Posterior cingulate gyrus (tissue), 11 donors: ENCODE measurements at places on chromosomes 6 and 20.

- no peak for DNase-seq
Measured at GRCh38 chr20:5539691-5540090, 210.5 kb upstream of the SHLD1 start.

GRCh38 chr6:42200035-42200434 lies 5.3 kb upstream of the GUCA1B start:
- no peak for DNase-seq

DNA sequence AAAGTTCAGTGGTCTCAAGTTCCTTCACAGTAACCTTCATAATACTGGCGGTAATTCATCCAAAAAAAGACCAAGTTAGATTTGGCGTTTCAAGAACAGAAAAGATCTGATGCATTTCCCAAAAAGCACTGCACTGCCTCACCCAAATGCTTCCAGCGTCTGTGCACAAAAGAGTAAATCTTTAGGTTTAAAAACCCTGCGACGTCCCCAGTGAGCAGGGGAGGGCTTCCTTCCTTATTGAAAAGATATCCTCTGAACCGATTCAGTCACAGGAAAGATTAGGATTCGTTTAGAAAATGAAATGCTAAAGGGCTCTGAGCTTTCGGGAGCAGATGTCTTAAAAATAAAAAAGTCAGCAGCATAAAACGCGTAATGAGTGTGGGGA lies 654 bp downstream of the TBC1D7 start:
- no peak for DNase-seq

DNA sequence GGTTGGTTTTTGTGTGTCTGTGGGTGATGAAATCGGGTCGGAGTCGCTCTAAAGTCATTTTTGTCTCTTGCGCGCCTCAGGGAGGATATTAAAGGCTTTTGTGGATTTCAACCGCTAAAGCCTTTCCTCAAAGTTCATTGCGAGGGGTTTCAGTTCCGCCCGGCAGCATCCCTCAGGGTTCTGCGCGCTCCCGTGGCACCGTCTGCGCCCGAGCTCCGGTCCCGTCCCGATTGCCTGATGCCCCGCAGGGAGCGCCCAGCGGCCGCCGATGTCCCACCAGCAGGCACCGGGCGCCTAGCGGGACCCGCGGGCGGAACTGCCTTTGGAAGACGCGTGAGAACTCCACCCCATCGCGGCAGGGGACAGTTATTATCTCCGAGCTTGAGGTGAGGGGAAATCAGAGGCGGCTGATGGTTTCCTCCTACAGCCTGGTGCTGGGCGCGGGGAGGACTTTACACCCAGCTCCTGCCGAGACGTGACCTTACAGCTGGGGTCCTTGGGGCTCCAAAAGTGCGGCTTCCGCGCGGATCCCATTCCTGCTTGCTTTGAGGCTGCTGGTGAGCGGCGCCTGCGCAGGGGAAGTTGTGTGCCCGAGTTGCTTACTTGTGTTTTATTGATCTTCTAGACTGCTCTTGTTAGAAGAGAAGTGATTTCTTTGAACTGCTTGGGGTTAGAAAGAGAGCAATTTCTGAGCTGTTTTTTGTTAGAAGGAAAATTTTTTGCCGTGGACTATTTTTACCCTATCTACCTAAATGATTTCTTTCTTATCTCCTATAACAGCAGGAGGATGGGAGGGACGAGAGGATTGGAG lies 27.1 kb downstream of the ULBP1 start:
- no peak for DNase-seq

- no peak for DNase-seq
Measured at GRCh38 chr6:84123186-84123585, 89.6 kb downstream of the MRAP2 start.

GRCh38 chr6:30562470-30563425 lies 5.7 kb downstream of the PRR3 start:
- no peak for DNase-seq

DNA sequence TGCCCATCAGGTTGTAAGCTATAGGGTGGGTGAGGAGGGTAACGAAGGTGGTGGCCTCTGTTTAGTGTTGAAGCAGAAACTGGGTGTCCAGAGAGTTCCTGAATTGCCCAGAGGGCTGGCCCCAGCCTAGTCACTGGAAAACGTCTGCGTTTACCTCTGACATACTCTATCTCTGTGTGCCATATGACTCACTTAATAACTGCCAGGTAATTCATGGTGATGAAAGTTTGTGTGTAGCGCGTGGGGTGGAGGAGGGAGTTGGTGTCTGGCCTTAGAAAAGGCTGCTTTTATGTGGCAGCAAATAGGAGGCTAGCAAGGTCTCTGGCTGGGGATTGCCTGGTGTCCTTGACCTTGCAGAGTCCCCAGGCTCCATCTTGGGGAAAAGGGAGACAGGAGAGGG lies 47.3 kb downstream of the SLC35D3 start:
- no peak for DNase-seq

GRCh38 chr6:155121699-155122098 lies 126.6 kb downstream of the TIAM2 start:
- DNase-seq = no peak

GRCh38 chr20:14312001-14312400 lies 25.4 kb downstream of the FLRT3 start:
- DNase-seq = no peak

DNA sequence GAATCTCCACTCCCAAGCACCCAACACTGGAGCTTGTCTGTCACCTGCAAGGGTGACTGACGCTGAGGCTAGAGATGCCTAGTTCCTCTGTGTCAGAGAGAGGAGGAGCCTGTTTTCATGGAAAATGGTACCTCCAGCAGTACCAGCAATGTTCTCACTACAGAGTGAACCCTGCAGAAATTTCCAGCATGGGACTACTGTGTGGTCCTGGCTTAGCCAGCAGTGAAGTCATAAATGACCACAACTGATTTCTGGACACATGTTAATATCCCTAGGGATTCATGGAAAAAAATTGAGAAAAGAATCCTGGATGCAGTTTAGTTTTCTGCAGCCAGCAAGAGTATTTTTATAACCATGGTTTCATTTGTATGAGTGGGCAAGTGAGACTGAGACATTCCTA lies 468.1 kb downstream of the CD83 start:
- no peak for DNase-seq

- DNase-seq = no peak
Measured at GRCh38 chr6:44470746-44471145, 83.2 kb downstream of the CDC5L start.

DNA sequence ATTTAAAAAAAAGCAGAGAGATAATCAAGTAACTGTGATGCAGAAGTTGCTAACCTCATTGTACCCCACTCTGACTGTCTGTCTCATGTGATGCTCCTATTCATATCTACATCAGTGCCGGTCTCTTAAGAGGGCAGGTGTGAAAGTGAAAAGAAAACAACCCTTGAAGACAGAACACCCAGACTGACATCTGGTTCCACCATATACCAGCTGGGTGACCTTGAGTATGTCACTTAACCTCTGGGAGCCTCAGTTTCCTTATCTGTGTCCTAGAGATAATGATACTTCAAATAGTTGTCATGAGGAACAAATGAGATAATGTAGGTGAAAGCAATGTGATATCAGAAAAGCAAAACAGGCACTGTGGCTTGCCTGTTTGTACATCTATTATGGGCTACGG lies 426.8 kb upstream of the SOX4 start:
- no peak for DNase-seq

GRCh38 chr6:147950623-147950987 lies 392.0 kb upstream of the SASH1 start:
- no peak for DNase-seq
